Anterior cingulate cortex (tissue), 58 donors: ENCODE measurements at places on chromosomes 5 and 9.
A peak's percentile ranks its signal among the peaks of the same experiment; 100 is the strongest.

GRCh38 chr5:102799017-102799416 is 43.9 kb downstream of the PAM start:
- DNase-seq, result no peak

GRCh38 chr5:67156976-67157583 is 39.5 kb downstream of the CD180 start:
- DNase-seq, result no peak

DNA sequence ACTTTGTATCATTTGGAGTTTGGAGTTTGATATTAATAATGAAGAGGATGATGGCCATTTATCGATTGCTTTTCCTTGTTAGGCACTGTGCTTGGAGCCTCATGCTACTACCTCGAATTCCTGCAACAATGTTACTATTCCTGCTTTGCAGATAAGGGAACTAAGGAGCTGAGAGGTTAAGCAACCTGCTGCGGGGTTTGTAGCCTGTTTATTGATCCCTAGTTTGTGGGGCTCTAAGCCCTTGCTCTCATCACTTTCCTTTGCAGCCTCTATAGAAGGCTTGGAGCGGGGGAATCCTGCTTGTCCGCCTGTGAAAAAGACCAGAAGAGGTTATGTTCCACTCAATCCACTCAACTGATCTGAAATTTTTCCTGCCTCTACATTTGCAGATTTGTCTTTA is 15.8 kb downstream of the ARHGEF28 start:
- DNase-seq, result no peak

DNA sequence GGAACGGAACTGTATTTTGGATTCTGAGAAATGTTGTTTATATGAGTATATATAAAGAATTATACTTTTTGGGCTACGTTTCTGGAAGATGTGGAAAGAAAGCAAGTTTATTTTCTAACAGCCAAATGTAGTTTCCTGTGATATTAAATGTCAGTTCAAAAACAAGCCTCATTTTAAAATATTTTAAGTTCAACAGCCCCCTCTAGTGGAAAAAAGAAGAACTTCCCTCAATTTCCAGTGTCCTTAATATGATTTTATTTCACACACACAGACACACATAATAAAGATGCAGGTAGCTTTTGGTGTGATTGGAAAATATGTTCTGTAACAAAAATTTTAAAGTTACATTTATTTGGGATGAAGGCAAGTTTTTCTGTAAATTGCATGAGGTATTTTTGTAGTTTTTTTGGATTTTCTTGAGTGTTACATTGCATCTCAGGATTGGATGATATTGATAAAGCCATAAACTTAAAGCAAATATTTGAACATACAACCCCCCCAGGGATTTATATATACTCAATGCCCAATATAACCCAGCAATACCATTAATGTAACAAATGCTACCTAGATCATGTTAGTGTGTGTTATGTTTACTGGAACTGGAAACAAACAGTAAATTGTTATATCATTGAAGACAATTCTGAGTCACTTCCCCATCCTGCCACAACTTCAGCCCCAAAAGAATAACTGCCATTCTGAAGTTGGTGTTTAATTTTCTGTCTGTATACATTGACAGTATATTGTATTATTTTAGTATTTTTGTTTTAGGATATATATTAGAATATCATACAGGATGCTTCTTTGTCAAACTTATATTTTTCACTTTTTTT is 54.0 kb downstream of the CCDC171 start:
- no peak for DNase-seq

DNA sequence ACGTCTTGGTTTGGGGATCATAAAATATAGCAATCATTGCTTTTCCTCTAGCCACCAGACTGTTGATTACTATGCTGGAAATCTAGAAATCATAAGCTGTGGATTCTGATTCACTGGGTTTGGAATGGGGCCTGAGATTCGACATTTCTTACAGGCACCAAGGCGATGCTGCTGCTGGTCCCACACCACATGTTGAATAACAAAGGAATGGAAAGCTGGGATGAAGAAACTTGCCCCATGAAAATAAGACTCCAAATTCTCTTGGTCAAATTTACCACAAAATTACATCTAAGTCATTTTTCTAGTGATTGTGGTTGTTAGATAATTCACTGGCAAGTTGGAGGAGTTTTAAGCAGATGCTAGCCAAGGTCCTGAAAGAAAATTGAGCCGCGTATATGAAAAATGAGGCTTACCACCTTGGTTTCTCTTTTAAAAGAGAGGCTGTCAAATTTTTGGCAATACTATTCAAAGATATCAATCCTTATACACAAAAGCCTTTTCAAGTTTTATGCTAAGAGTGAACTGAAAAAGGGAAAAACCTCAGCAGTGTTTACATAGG is 23.0 kb upstream of the MEIKIN start:
- DNase-seq, result no peak

GRCh38 chr9:134505032-134505431 is 136.6 kb upstream of the COL5A1 start:
- no peak for DNase-seq

- no peak for DNase-seq
Measured at GRCh38 chr5:9658706-9659105, 28.6 kb upstream of the TAS2R1 start.

GRCh38 chr5:138029944-138030343 is 2.9 kb downstream of the FAM13B start:
- DNase-seq, result no peak

DNA sequence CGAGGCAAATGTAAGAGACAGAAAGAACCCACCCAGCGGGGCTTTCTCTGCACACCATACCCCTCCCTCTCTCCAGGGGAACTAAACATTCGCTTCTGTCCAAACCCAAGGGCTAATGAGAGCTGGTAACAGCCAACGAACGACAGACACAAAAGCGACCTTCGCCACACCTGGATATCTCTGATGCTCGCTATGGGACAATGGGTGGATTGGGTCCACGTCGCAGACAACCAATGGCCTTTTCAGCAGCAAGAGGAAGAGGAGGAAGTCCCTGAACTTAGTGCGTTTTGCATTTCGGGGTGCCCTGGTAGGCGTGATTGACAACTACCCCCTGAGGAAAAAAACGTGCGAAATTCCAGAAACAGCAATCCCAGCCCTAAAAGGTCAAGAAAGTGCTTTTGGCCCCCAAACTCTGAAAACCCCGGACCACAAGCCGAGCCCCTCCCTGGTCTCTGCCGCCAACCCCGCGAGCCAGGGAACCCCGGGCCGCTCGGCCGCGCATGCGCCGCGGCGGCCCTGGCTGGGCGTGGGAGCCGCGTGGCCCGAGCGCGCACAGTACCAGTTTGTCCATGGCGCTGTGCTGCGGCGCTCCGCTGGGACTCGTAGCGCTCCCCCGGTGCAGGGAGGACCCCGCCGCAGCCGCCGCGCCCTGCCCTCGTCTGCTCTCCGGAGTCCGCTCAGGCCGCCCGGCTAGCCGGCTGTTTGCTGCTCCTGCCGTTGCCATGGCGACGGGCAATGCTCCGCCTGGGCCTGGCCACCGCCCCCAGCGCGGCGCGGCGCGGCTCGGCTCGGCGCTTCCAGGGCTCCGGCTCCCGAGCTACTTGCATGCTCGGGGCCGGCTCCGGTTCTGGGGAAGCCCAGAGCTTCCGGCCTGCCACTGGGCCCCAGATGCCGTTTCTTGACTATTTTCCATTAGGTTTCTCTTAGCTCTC is 66.9 kb upstream of the DNAH5 start:
- DNase-seq, result peak; percentile 76

- no peak for DNase-seq
Measured at GRCh38 chr5:65073250-65073661, 304.5 kb downstream of the CWC27 start.

GRCh38 chr5:76332611-76333205 is 70.4 kb upstream of the IQGAP2 start:
- DNase-seq, result no peak

- no peak for DNase-seq
Measured at GRCh38 chr5:54832045-54832444, 153.3 kb downstream of the ESM1 start.

DNA sequence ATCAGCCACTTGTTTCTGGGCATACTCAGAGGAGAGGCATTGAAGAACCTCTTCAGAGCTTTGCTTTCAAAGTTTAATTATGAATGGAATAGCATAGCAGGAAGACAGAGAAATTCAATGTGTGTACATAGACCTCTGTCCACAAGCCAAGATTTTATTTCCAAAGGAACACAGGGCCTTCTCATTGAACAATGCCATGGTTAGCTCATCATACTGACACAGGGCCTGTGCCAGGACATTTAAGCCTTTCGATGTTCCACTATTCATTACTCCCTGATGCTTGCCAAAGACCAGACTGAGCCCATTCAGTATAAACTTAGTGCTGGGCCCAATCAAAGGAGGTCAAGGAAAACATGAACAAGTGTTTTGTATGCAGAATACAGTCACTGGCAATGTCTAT is 280.8 kb downstream of the FBXL17 start:
- DNase-seq, result peak; percentile 30

DNA sequence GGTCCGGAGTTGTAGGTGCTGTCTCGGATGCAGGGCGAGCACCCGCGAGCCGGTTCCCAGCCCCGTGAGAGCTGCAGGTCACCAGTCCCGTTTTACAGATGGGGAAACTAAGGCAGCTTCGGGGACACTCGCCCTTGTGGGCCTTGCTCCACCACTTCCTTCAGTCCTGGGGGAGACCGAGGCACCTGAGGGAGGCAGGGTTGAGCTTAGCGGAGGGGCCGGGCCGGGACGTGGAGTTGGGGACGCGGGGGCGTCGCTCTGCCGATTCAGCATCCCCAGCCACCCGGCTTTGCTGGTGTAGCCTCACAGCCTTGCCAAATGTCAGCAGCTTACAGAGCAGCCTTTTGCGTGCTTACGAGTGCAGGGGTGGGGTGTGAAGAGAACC is 530 bp downstream of the BBLN start:
- peak; percentile 28 for DNase-seq

- DNase-seq, result peak; percentile 77
Measured at GRCh38 chr5:88683506-88684135, 199.4 kb downstream of the MEF2C start.

- no peak for DNase-seq
Measured at GRCh38 chr9:15834541-15834940, 281.7 kb downstream of the CCDC171 start.

DNA sequence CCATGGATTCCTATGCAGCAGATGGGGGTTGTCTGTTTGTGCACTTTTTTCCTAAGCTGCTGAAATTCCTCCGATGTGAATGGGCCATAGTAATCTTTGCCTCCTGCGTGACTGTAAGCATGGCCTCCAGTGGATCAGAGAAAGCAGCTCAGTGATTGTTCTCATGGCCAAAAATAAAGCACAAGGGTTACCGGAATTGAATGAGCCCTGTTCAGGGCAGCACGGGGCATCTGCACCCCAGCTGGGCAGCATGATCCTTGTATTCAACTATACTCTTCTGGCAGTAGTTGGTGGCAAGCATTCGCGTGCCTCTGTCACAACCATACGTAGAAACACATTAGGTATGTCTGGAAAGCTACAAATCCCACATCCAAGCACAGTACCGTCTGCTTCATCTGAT is 193.9 kb downstream of the RORB start:
- no peak for DNase-seq

GRCh38 chr5:131264451-131265099 is 722 bp downstream of the CDC42SE2 start:
- peak; percentile 40 for DNase-seq

DNA sequence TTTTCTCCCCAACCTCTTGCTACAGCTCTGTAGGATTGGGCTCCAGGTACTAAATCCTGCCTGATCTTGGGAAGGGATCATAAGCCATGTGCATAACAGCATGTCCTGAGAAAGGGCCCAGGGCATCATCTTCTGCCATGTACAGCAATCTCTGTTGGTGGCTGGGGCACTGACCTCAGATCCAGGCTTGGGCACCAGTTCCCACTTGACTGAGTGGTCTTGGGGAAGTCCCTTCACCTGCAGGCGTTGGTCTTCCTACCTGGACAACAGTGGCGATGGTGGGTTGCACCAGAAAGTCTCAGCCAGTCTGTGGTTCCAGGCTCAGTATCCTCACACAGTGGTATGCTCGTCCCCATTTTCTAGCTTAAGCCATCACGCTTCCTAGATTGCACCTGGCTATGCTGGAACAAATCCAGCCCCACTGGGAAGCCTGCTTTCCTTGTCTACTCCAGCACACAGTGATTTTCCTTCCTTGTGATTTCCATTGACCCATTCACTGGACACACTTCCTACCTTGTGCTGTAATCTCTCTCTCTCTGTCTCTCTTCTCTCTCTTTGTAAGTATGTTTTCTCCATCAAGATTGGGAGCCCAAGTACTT is 121.7 kb upstream of the PITX1 start:
- no peak for DNase-seq

GRCh38 chr5:69046375-69046957 is 47.3 kb upstream of the SLC30A5 start:
- DNase-seq, result no peak

GRCh38 chr9:136230365-136230764 is 15.2 kb downstream of the QSOX2 start:
- no peak for DNase-seq

- DNase-seq, result no peak
Measured at GRCh38 chr5:180932660-180933059, 33.7 kb downstream of the BTNL8 start.
